ENCODE measurements at places on chromosomes 1 and 21.
A peak's percentile ranks its signal among the peaks of the same experiment; 100 is the strongest.

- no peak for DNase-seq
Measured at GRCh38 chr1:165565751-165566490, 22.1 kb downstream of the LRRC52 start.

DNA sequence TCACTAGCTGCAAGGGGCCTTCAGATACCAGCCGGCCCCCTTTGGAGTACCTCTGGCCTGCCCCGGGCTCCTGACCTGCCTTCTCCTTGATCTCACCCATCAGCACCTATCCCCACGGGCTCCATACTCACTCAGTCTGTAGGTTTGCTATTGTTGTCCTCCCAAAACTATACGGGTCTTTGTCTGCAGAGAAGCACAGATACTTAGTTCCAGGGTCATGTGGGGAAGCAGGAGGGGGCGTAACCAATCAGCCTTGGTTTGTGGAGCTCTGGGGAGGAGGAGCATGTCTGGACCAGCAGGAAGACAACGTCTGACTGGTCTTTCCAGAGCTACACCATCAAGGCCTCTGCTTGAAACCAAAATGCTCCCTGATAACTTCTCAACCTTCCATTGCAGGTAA lies 15.2 kb downstream of the TMEM63A start:
- DNase-seq: no peak

DNA sequence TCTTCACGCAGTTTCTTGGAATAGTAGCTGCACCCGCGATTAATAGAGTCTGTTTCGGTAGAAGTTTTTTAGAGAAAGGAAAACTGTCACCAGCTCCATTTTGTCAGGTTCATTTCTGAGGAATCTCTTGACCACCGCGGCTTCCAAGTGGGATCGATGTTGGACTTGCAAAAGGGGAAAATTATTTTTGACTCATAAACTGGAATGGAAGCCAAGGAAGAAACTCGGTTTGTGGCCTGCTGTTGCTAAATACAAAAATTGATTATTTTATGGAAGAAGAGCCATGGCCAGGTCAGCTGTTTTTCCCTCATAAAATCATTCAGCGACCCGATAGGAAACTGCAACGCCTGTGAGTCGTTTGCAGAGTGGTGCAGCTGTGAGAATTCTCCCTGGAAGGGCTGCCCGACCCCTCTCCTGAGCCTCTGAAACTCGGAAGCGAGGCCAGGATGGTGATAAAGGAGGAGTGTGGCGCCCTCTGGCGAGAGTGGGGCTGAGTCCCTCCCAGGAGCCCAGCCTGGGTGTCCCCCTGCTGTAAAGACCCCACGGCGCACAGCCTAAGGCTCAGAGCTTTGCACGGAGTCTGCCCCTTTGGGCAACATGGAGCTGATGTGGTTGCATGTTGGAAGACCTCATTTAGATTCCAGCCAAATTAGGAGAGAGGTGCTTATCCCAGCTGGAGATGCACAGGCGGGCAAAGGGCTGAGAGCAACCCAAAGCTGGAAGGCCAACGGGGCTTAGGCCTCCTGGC lies 83.6 kb upstream of the SLC25A33 start:
- DNase-seq: no peak

GRCh38 chr1:116151739-116152576 lies 40.8 kb downstream of the MAB21L3 start:
- DNase-seq: peak; percentile 9

DNA sequence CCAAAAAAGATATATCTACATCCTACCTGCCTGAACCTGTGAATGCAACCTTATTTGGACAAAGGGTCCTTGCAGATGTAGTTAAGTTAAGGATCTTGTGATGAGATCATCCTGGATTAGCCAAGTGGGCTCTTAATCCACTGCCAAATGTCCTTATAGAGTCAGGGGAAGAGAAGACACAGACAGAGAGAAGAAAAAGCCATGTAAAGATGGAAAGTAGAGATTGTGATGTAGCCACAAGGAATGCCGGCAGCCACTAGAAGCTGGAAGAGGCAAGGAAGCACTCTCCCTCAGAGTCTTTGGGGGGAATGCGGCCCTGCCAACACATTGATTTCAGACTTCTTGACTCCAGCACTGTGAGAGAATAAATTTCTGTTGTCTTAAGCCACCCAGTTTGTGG lies 16.2 kb downstream of the HSD11B1 start:
- no peak for DNase-seq

- DNase-seq: no peak
Measured at GRCh38 chr1:16999863-17000262, 11.9 kb downstream of the ATP13A2 start.

GRCh38 chr1:16128338-16128741 lies 27.5 kb downstream of the EPHA2 start:
- DNase-seq: no peak

GRCh38 chr1:3590951-3591865 lies 20.1 kb downstream of the MEGF6 start:
- no peak for DNase-seq

DNA sequence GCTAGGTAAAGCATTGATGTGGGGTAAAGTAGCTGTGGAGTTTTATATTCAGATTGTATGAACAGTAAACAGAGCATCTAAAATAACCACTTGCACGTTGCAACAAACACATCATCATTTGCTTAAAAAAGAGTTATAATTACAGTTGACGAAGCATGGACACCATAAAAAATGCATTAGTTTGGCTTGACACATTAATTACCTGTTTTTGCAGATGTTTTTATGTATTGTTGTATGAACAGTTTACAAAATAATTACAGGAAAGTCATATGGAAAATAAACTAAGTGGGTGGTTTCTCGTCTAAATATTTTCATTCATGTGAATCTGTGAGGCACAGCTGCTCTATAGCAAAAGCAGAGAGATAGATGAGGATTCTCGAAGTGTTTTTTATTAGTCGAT lies 108.3 kb downstream of the RPS6KC1 start:
- DNase-seq: no peak

DNA sequence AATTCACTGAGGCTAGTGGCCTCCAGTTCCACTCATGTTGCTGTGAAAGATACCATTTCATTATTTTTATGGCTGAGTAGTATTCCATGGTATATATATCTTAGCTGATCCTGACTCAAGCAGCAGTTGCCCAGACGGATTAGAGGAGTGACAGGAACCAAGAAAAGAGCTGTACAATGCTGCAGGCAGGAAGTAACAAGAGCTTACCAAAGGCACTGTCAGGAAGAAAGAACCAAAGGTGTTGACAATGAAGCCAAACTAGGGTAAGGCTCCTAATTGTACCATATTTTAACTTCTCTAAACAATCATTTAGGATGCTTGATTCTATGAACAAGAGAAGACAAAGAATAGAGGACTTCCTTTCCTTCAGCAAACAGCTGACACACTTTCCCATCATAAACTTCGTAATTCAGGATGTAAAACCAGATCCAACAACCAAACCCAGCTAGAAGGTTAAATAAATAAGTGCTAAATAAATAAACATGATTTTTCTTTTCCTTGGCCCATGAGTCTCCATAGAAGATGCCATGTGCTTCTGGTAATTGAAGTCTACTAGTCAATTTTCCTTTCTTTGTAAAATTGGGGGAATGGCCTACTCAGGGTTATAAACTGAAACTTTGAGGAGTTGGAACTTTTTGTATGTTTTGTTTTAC lies 248.2 kb upstream of the SGIP1 start:
- DNase-seq: no peak

DNA sequence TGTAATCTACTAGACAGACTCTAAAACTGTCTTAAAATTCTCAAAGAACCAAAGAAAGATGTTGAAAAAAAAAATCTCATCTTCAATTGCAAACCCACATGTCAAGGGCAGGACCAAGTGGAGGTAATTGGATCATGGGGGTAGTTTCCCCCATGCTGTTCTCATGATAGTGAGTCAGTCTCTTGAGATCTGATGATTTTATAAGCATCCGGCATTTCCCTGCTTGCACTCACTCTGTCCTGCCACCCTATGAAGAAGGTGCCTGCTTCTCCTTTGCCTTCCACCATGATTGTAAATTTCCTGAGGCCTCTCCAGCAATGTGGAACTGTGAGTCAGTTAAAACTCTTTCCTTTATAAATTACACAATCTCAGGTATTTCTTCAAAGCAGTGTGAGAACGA lies 257.0 kb downstream of the HHIPL2 start:
- DNase-seq: no peak

DNA sequence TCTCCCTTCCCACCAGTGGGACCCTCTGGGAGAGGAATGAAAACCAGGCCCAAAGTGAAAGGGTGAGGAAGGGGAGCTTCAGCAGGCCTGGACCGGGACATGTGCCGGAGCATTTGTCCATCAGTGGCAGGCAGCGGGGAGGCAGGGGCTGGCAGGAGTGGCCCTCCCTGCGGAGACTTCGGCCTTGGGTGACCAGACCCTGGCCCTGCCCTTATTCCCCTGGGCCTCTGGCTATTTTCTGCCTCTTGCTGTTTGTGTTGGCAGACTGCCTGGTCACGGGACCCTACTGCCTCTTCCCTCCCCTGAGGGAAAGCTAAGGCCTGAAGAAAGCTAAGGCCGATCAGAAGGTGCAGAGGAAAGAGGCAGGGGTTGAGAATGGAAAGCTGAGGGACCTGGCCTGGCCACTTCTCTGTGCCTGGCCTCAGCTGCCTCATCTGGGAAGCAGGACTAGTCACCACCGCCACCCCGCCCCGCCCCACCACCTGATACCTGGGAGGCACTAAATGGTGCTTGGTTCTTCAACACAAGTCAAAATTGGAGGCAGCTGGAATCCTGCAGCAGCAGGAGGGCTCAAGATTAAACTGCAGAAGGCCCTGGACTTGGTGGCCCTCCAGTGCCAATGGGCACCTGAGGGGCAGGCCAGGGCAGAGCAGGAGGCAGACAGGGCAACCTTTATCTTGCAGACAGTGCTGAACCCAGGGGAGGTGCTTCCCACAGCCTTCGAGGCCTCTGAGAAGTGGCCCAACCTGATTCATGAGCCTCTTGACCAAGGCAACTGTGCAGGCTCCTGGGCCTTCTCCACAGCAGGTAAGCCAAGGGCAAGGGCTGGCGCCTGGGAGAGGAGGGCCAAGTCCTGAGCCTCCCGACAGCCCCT lies 7.9 kb downstream of the TINAGL1 start:
- no peak for DNase-seq

- no peak for DNase-seq
Measured at GRCh38 chr1:19210772-19211549, 895 bp upstream of the UBR4 start.

DNA sequence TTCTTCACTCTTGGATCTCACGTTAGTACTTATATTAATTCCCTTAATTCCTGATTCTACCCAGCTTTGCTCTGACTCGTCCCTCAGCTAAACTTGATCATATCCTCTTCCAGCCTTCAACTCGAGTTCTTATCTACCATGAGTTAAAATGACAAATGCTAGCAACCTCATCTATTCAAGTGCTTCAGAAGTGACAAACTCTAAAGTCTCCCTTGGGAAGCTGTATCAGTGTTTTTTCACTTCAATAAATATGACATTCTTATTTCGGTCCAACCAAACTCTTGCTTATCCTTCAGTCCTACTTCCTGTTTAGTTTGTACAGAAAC lies 75.3 kb downstream of the FOXJ3 start:
- DNase-seq: no peak

- no peak for DNase-seq
Measured at GRCh38 chr1:153627715-153628626, at the start of gene S100A1. S100A1 (plus strand) TSS chr1:153628434; CDS start chr1:153630522, 2,088 bp downstream.

- no peak for DNase-seq
Measured at GRCh38 chr21:43916691-43917514, 51.9 kb downstream of the AGPAT3 start.

GRCh38 chr1:162372159-162373071 lies 4.2 kb downstream of the SPATA46 start:
- no peak for DNase-seq

- no peak for DNase-seq
Measured at GRCh38 chr1:118185084-118185832, at the start of gene SPAG17. SPAG17 (minus strand) TSS chr1:118185228; CDS start chr1:118185157, 71 bp downstream.

DNA sequence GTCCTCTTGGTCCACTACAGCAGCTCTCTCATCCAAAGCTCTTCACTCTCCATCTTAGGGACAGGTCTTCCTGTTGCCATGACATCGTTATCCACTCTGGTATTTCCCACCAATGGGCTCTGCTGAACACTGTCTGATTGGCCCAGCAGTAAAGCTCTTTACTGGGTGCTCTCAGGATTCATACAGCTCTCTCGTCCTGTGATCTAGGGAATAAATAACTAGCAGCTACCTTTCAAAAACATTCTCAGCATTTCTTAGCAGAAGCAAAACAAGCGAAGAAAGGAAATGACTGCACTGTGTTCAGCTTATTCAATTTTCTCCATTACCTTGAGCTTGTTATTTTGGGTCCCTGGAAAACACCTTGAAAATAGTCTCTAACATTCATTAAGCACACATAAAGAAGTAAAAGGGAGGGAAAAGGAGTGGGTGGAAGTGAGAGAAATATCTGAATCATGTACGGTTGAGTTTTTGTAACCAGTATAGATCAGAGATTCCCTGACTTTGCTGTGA lies 163.4 kb upstream of the SGIP1 start:
- no peak for DNase-seq

- no peak for DNase-seq
Measured at GRCh38 chr1:3590139-3590763, 21.1 kb downstream of the MEGF6 start.

DNA sequence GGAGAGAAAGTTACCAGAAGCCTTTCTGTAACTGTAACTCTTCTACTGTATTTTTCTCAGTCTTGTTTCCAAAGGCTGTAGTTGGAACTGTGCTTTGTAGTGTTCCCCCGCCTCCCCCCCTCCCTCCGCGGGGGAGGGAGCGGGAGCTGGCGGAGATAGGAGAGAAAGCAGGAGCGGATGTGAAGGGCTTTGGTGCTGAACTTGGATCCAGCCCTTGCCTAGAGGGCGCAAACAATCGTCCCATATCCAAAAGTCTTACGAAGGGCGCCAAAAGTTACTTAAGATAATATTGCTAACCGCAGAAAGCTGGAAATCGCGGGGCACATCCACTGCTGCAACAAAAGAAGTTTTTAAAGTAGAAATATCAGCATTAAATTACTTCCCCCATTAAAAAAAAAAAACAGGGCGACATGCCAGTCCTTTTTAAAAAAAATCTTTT lies 2.4 kb upstream of the NFIA start:
- peak; percentile 19 for DNase-seq

DNA sequence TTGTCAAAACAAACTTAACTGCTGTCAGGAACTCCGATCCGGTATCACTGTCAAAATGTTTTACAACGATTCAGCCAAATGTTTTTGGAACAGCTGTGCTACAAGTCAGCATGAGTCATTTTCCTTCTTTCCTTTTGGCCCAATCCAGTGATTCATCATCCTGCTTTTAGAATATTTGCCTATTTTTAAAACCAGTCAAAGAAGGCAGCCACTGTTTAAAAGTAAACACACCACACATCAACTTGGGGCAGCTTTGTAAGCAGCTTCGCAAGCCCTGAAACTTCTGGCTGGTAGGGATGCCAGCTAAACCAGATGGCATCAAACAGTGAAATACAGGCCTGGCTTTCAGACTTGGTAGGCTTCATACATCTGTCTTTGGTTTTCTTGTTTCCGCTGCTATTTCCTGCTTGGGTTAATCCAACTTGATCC lies 14.9 kb downstream of the MAP3K7CL start:
- peak; percentile 77 for DNase-seq

GRCh38 chr1:238832106-238832505 lies 554.3 kb upstream of the CHRM3 start:
- no peak for DNase-seq

- no peak for DNase-seq
Measured at GRCh38 chr1:17289721-17290120, 18.3 kb upstream of the PADI4 start.

- no peak for DNase-seq
Measured at GRCh38 chr1:221823561-221823960, 81.7 kb upstream of the DUSP10 start.

GRCh38 chr1:101820071-101820470 lies 176.7 kb downstream of the OLFM3 start:
- no peak for DNase-seq

GRCh38 chr1:161770250-161770649 lies 4.1 kb downstream of the ATF6 start:
- no peak for DNase-seq

- no peak for DNase-seq
Measured at GRCh38 chr1:45282351-45282750, 44.3 kb upstream of the HPDL start.
